Activated CD4-positive, alpha-beta T cell treated with anti-CD3 and anti-CD28 coated beads, Interleukin-2, amount 50 U/mL, for 4 hours (primary cell): ENCODE measurements at places on chromosomes 16 and 17.

- no peak for DNase-seq
These were observed 4.2 kb upstream of the MAP3K14 start for GRCh38 chr17:45320931-45321461.

- no peak for DNase-seq
These were observed 7.3 kb upstream of the ALOX15 start for GRCh38 chr17:4648741-4649140.

DNA sequence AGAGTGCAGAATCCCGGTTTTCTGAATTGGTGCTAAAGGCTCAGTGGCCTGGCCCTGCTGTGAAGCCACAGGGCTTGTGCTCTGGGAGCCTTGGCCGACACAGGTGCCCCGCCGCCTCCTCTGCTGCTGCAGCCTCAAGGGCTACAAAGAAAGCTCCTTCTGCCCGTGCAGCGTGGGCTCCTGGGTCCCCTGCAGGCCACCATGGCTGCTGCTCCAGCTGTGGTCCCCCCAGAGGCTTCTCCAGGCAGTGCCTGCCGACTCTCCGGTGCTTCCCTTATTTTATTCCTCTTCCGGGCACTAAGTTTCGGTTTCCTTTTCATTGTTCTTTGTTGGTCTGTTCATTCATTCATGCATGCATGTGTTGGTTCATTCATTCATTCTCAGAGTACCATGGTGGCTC is 53.1 kb downstream of the CMIP start:
- no peak for DNase-seq

DNA sequence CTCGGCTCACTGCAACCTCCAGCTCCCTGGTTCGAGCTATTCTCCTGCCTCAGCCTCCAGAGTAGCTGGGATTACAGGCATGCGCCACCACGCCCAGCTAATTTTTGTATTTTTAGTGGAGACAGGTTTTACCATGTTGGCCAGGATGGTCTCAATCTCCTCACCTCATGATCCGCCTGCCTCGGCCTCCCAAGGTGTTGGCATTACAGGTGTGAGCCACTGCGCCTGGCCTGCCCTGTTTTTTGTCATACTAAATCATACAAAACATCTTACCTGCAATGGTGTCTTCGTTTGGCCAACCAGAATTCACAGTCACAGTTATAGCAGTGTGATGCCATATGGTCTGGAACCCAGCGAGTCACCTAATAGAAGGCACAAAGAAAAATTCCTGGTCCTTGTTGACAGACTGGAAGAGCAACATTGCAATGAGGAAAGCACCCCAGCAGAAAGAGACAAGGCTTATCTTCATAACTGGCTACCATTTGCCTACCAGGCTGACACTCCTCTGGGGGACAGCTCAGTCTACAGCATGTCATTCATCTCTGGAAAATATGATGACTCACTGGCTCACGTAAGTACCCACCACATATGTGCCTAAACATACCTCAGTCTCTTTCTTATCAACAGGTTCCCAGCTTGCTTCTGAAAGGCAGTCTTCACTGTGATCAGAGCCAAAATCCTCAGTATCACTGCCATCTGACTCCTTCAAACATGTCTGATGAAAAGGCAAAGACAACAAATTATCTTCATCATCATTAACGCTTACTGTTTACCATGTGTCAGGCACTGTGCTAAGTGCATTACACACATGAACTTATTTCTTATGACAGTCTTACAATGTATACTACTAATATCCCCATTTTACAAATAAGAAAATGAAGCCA is 4.3 kb upstream of the HSF5 start:
- DNase-seq, result no peak
